NCI-H2081 treated with DMSO at 0.1 percent for 48 hours (cell line): ENCODE measurements at places on chromosomes 16 and 17.

GRCh38 chr17:75517297-75517865 lies 1.1 kb downstream of the TSEN54 start:
- no peak for DNase-seq

DNA sequence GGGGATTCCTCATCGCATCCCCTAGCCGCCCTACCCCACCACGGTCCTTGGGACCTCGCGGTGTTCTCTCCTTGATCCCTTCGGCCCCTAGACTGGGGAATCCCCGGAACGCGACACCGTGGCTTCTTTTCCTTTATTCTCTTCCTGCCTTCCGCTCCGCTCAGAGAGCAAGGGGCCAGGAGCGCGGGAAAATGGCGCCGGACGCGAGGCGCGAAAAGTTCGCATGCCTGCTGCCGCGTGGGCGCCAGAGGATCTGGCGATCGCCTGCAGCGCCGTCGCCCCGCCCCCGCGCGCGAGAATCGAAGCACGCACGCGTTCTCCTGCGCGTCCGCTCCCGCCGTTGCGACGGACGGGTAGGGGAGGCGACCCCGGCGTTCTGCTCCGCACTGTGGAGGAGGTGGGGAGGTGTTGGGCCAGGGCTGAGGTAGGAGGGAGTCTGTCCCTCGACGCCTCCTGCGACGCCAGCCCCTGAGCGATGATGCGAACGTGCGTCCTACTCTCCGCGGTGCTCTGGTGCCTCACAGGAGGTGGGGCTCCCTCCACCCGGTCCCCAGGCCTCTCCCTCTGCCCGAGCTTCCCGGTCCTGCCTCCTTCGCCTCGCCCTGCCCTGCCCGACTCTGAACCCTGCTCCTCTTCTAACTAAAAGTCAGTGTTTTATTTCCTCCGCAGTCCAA lies at the start of gene ZPBP2:
TSS of gene ZPBP2 (plus strand) at position 323 of the 674 bp plus-strand sequence. CDS start at position 476, 153 bp downstream.
- DNase-seq, result no peak

DNA sequence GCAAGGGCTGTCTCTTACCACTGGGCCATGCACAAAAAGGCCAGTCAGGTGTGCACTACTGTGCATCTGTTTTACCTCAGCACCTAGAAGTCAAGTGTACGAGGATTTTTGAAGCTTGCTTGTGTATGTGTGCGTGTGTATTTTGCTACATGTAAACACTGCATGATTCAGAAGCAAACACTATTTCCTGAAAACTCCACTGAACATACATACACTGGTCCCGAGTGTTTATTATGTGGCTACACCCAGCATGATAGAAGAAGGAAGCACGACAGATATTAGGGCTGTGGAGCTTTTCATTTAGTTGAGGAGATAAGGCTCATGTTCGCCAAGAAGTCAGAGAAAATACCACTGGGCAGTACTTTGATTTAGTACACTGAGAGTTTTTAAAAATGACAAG lies 89.2 kb downstream of the ZZEF1 start:
- DNase-seq, result no peak

GRCh38 chr17:73358668-73359067 lies 46.9 kb upstream of the CDC42EP4 start:
- DNase-seq, result no peak

- DNase-seq, result peak; percentile 95
Observed at GRCh38 chr17:52419229-52419641, 260.7 kb upstream of the CA10 start.

GRCh38 chr17:47665655-47666054 lies 15.9 kb downstream of the KPNB1 start:
- DNase-seq, result no peak

DNA sequence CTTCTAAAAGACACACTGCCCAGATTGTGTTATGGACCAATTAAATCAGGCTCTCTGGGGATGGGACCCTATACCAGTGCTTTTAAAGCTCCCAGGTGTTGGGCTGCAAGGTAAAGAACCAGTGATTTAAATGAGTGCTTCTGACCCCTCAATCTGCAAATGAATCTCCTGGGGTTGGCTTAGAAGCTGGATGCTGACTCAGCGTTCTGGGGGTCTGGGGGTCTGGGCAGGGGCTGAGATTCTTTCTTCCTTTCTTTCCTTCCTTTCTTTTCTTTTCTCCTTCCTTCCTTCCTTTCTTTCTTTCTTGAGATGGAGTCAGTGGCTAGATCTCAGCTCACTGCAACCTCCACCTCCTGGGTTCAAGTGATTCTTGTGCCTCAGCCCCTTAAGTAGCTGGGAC lies 2.0 kb upstream of the TVP23A start:
- DNase-seq, result no peak

- no peak for DNase-seq
Observed at GRCh38 chr17:31869031-31869430, 10.0 kb upstream of the COPRS start.

- no peak for DNase-seq
Observed at GRCh38 chr17:7501729-7502128, 17.6 kb downstream of the POLR2A start.

DNA sequence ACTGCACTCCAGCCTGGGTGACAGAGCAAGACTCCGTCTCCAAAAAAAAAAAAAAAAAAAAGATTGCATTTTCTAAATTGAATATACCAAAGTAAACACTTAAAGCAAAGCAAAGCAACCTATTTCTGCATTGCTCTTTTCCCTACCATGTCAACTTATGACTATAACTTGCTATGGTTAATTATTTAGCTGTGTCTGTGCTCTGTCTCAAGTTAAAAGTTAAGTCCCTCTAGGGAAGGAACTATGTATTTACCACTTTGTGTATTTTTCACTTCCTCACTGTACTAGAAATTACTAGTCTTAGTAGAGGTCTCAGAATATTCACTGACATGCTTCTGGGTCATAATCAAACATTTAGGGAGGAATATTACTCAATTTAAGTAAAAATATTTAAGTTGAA lies 711.7 kb upstream of the SOX9 start:
- no peak for DNase-seq

GRCh38 chr16:73505577-73505976 lies 457.6 kb upstream of the ZFHX3 start:
- DNase-seq, result no peak

- DNase-seq, result no peak
Observed at GRCh38 chr17:36034127-36034526, 16.4 kb upstream of the CCL23 start.

GRCh38 chr17:41474863-41475262 lies 6.1 kb downstream of the KRT35 start:
- no peak for DNase-seq

DNA sequence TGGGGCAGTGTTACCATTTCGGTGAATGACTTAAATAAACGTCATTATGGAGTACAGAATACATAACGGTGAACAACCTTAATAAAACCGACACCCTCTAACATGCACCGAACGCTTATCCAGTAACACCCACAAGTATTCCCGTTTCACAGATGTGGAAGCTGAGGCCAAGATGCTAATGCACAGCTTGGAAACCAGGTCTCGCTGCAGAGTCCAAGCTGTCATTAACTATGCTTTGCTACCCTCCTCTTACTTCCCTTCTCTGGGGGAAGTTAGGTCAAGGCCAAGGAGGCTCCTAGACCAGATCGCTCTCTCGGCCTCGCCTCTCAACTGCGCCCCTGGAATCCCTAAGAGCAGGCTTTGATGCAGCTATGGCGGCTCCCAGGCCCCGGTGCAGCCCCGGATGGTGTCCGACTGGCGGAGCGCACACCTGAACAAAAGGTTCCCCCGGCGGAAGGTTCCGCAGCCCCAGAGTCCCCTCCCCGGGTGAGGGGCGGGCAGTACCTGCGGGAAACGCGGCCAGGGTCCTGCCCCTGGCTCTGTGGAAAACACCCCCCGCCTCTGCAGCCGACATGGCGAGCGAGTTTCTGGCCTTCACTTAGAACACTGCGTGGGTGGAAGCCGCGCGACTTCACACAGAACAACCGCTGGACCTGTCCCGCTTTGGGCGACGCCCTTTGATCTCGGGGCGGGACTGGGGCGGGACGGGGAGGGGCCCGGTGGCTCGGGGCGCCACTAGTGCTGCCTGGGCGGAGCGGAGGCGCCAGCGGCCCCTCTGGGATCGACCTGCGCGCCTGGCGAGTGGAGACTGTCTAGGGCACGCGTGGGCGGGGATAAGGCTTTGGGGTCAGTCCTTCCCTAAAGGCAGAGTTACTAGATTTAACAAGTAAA lies at the start of gene CPPED1:
TSS of gene CPPED1 (minus strand) at position 685 of the 891 bp plus-strand sequence. CDS start at position 574, 111 bp downstream.
- DNase-seq, result peak; percentile 40

- no peak for DNase-seq
Observed at GRCh38 chr17:37506678-37507077, 17.0 kb downstream of the DUSP14 start.

- no peak for DNase-seq
Observed at GRCh38 chr17:34769049-34769448, 189.7 kb downstream of the TMEM132E start.

- no peak for DNase-seq
Observed at GRCh38 chr17:82050761-82051641, 610 bp downstream of the RFNG start.

- DNase-seq, result no peak
Observed at GRCh38 chr16:28935924-28936783, 4.4 kb downstream of the CD19 start.

DNA sequence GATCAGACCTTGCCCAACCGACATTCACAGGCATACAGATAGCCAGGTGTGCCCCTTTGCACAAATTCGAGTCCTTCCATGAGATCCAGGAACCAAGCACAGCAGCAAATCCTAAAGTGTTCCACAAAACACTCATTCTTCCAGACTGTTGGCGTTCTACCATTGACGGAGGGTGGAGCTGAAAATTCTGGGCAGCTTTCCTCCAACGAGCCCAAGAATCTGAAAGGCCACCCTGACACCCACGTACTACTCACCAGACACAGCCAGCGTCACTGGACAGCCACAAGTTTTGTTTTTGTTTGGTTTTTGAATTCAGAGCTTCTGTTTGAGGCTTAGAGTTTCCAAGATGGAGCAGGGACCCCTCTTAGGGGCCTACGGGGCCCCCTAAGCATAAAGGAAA lies 83.8 kb downstream of the PMP22 start:
- DNase-seq, result no peak

GRCh38 chr17:35529866-35530265 lies 7.6 kb downstream of the SLFN12L start:
- DNase-seq, result no peak

GRCh38 chr17:10772425-10773380 lies 31.2 kb downstream of the TMEM238L start:
- no peak for DNase-seq

- no peak for DNase-seq
Observed at GRCh38 chr16:72202014-72202413, 30.1 kb upstream of the PMFBP1 start.

- no peak for DNase-seq
Observed at GRCh38 chr17:76935331-76935730, 67.1 kb downstream of the MGAT5B start.

DNA sequence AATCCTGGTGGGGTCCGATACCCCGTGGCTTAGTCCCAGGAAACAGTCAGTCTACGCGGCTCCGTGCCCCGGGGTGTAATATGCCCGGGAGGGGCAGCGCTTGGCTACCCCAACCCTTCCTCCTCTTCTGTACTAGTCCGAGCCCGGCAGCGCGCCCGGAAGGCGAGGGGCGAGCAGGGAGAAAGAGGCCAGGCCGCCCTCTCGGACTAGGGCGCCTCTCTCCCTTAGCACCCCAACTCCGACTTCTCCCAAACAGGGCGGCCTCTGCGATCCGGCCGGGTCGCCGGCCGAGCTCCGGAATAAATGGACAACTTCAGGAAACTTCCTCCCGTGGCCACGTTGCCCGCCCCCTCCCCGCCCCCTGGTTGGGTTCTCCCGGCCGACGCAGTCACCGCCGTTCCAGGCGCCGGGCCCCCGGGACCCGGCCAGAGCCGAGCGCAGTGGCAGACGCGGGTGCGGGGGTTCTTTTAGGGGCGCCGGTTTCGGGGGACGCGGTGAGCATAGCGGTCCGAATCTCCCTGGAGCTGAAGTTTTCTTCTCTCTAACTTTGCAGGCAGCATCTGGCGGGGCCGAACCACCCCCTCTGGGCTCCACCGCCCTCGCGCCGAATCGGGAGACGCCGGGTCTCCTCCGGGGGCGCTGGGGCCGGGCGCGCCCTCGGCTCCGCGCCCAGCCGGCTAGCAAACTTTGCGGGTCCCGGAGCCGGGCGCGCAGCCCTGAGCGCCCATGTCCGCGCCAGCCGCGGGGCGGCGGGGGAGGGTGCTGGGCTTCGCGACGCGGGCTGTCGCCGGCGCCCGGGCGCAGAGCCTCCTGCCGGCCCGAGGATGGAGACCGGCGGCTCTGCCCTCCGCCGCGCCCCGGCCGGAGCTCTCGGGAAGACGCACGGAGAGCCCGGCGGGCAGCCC lies at the start of gene SDK2:
TSS of gene SDK2 (minus strand) at position 301 of the 905 bp plus-strand sequence. CDS start 357 bp downstream, outside the sequence.
- no peak for DNase-seq

GRCh38 chr17:78104540-78104941 lies 24.0 kb downstream of the TMC6 start:
- DNase-seq, result no peak

DNA sequence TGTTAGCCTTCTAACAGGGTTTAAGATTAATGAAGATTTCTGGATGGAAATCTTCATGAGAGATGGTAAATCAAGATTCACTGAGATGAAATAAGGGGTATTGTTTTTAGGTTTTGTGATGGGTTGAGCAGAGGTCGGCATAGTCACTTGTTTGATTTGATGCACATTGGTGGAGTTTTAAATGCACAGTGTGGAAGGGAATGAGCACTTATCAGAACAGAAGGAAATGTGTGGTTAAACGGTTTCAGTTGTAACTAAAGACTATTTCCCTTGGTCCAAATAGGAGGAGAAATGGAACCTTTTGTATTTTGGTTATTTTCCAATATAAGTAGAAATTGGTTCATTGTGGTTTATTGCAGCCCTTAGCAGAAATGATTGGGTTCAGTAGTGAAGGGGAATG lies 34.1 kb downstream of the CBFB start:
- no peak for DNase-seq

DNA sequence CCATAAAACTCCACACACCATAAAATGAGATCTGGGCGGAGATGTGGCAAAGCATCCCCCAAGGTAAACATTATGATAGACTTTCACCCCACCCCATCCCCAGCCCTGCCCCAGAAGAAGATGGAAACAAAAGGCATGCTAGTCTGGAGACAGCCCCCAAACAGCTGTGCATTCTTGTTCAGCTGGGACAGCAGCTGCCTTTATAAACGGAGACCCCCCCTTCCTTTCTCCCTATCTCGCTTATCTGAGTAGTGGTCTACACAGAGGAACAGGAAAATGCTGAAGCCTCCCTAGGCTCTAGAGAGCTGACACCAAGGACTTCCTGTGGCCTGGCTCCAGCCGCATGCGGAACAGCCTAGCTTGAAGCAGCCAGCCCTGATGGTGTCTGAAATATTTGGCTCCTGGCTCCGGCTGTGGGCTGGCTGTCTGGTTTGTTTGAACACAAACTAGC lies 190.3 kb upstream of the ANKFN1 start:
- DNase-seq, result no peak

GRCh38 chr17:82338858-82339633 lies 5.5 kb upstream of the SECTM1 start:
- no peak for DNase-seq

GRCh38 chr17:45293413-45294211 lies 23.2 kb downstream of the MAP3K14 start:
- no peak for DNase-seq

DNA sequence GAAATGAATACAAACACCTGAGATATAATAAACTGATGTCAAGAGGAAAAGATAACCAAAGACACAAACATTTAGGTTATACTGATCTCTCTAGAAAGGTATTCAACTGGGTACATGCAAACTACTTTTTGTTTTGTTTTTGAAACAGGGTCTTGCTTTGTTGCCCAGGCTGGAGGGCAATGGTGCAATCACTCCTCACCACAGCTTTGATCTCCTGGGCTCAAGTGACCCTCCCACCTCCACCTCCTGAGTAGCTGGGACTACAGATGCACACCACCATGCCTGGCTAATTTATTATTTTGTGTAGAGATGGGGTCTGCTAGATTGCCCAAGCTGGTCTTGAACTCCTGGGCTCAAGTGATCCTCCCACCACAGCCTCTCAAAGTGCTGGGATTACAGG lies 38.1 kb downstream of the TEKT5 start:
- no peak for DNase-seq

GRCh38 chr17:8916466-8916865 lies 49.0 kb upstream of the PIK3R6 start:
- no peak for DNase-seq
